Ovary (tissue), 10 donors: ENCODE measurements at places on chromosomes 5 and 9. TPM values are rescaled to one million over a fixed set of nuclear protein-coding genes. Genes with fewer than 3 reads are reported as not detected.

The ZDHHC11B gene
- polyA plus RNA-seq = 2.9 TPM

The GLRA1 gene
- polyA plus RNA-seq = not detected

The SVEP1 gene
- polyA plus RNA-seq = 23.1 TPM

The EQTN gene
- polyA plus RNA-seq = 1.0 TPM

The MTMR12 gene
- polyA plus RNA-seq = 26.2 TPM

The SPINK4 gene
- polyA plus RNA-seq = not detected

The ARID3C gene
- polyA plus RNA-seq = not detected

The PDLIM4 gene
- 25.9 TPM for polyA plus RNA-seq

The BTNL8 gene
- polyA plus RNA-seq = not detected

The TRIM36 gene
- polyA plus RNA-seq = 2.6 TPM

GRCh38 chr9:97755618-97756267, 58.6 kb upstream of the XPA start:
- DNase-seq = no peak

DNA sequence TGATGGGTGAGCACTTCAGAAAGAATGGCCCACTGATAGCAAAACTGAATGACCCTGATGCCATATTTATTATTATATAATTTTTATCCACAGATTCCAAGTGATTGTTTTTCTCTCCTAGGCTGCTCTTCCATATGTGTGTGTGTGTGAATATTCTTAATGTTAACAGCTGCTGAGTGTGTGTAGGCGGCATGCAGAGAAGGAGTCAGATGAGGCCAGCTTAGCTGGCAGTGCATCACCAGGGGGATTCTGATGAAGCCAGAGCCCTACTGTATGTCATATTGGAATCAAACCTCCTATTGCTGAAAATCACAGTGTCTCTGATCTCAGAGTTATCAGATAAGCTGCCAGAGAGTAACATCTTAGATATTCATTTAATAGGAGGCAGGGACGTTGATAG, 177.1 kb downstream of the DMAC1 start:
- DNase-seq = no peak

GRCh38 chr5:10902145-10902544, 141.1 kb upstream of the DAP start:
- no peak for DNase-seq

- DNase-seq = no peak
Measured at GRCh38 chr9:133839822-133840329, 101.7 kb upstream of the SARDH start.

GRCh38 chr5:115440782-115441451, 103.7 kb downstream of the FEM1C start:
- no peak for DNase-seq

DNA sequence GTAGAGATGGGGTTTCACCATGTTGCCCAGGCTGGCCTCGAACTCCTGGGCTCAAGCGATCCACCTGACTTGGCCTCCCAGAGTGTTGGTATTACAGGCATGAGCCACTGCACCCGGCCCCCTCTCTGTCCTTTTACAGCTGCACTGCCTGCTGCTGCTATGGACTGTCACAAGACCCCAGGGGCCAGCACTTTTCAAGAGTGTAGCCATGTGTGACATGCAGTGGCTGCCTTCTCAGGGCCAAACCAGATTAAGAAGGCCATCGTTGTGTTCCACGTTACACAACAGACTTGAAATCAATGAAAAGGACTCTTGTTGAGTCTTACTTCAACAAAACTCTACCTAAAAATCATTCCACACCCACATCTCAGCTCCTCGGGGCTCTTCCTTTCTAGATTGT, 78.9 kb upstream of the ICE1 start:
- DNase-seq = no peak

GRCh38 chr9:36470643-36471290, 70.7 kb upstream of the RNF38 start:
- DNase-seq = peak; percentile 41

DNA sequence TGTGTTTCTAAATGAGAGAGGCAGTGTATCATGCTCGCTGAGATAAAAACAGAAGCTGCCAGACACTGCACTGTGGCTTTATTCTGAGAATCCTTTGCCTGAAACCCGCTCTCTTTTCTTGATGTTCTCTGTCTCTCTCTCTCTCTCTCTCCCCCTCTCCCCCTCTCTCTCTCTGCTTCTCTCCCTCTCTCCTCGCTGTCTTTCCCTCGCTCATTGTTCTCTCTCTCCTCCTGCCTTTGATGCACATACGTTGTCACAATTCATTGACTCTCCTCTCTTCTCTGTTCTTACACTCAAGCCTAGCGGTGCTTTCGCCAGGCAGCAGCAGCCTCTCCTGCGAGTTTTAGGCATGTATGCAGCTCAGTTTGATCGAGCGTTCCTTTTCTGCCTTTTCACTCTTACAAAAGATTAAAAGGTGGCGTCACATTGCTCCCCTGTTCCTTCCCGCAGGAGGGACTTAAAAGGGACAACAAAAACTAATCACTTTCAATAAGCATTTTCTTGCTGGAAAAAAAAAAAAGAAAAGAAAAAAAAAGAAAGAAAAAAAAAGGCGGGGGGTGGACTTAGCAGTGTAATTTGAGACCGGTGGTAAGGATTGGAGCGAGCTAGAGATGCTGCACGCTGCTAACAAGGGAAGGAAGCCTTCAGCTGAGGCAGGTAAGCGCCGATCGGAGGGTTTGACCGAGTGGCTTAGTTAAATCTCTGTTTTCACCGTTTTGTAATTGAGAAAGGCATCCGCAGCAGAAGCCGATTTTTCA, 717.9 kb upstream of the WWC1 start:
- DNase-seq = no peak

- DNase-seq = no peak
Measured at GRCh38 chr9:90420768-90421513, 221.7 kb downstream of the DIRAS2 start.
